Esophagus mucosa (tissue), 1 donor: ENCODE measurements at places on chromosomes 2 and 18. TPM values are rescaled to one million over a fixed set of nuclear protein-coding genes. Genes with fewer than 3 reads are reported as not detected.

Gene CENPA
- 10.2 TPM for total RNA-seq

Gene OTX1
- total RNA-seq, result 1.8 TPM

Gene ASPRV1
- total RNA-seq, result 0.16 TPM

Gene IL18R1
- 1.1 TPM for total RNA-seq

Gene GALNT5
- 3.8 TPM for total RNA-seq

Gene CTAGE1
- total RNA-seq, result not detected

Gene TBR1
- not detected for total RNA-seq

Gene IFT172
- total RNA-seq, result 10.3 TPM

Gene KCMF1
- 80.7 TPM for total RNA-seq

Gene FAM161A
- total RNA-seq, result 1.3 TPM

Gene KANSL3
- total RNA-seq, result 19.0 TPM

Gene TRIM54
- total RNA-seq, result 0.16 TPM

Gene CPS1
- total RNA-seq, result 4.7 TPM

Gene CDH2
- not detected for total RNA-seq
